Fibroblast of gingiva (primary cell): ENCODE measurements at places on chromosomes 4 and X.

DNA sequence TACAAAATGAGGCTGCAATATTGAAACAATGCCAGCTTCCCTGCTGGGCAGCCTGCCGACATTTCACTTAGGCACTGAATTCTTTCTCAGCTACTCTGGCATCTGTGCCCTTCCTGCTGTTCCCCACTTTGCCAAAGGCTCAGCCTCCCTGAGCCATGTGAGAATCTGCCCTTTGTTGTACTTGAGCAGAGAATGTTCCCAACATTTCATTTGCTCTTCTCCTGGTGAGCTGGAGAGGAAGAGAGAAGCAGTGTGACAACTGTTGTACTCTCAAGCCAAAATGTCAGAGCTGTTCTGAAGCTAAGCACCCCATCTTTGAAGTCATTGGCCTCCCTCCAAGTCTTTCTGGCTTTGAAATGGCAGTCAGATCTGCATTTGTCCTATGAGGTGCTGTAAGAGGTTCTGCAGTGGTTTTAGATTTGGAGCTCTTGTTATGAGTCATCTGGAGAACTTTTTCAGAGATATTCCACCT is 32.5 kb downstream of the LANCL3 start:
- DNase-seq = no peak

DNA sequence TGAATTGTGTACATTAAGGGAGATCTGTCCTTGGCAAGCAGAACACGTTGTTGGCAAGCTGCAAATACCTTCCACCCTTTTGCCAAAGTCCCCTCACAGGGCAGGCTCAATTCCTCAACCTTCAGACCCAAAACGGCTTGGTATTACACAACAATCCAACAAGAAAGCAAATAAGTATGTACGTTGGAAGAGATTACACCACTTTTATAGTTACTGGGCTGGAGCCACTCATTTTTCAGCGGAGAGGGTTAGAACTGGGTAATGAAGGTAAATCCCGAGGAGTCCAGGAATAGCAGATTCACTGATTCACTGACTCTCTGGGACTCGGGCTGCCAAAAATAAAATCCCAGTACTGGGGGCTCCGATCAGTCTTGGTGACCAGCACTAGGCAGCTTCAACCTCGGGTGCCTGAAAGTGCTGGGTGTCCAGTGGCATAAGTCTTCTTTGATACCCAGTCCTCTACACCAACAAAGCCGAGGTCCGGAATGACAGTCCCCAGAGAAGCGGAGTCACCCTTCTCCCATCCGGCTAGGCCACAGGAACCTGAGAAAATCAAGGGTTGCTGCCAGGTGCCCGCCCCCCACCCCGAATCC is 587 bp downstream of the TIMM8A start:
- peak; percentile 6 for DNase-seq

DNA sequence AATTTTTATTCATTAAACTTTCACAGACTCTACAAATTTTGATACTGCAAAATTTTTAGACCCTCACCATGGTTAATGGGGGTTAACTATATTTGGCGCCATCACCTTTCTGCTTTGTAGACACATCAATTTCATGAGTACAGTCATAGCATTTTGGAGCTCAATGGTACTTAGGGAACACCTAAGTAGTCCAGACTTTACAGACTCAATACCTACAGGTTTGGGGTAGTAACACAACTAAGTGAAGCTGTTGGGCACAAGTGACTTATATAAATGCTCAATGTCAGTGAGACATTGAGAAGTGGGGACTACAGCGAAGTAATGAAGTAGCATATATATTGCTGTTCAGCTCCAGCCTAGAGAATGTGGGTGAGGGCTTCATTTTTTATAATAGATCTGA is 7.5 kb downstream of the GPRIN3 start:
- no peak for DNase-seq

GRCh38 chrX:12685541-12685940 is 105.7 kb upstream of the PRPS2 start:
- no peak for DNase-seq

GRCh38 chrX:29295987-29296680 is 708.9 kb downstream of the IL1RAPL1 start:
- peak; percentile 12 for DNase-seq

DNA sequence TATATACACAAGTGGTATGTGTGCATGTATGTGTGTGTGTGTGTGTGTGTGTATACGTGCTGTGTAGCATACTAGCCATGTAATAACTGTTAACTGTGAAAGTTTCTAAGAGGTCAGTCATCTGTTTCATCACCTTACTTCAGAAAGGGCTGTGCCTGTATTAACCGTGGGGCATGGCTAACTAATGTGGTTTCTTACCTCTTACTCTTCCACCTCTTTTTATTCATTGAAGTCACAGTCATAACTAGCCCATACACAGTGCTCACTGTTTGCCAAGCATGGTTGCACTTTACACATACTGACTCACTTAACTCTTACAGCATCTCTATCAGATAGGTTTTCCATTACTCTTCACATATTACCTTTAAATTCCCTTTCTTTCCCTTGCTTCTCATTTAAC is 23.7 kb upstream of the LRAT start:
- no peak for DNase-seq

DNA sequence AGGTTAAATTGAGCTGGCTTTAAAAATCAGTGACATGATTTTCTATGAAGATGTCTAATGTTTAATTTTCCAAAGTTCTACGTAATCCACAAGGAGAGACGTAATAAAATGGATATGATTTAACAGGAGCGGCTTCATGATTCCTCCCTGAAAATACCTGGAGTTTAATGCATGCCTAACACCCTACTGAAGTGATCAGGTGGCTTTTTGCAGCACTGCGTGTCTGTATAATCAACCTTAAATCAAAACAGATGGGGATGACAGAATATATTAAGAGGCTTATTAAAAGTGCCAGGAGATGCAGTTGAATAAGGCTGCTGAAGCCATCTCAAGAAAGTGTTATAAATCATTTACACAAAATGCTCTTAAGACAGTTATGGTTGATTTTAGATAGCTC is 112.4 kb upstream of the TLR3 start:
- no peak for DNase-seq

- no peak for DNase-seq
Measured at GRCh38 chr4:1321486-1321885, 25.5 kb upstream of the UVSSA start.

GRCh38 chr4:74266081-74266480 is 42.2 kb upstream of the EPGN start:
- no peak for DNase-seq

GRCh38 chr4:48307528-48307927 is 33.8 kb upstream of the SLAIN2 start:
- DNase-seq = no peak

DNA sequence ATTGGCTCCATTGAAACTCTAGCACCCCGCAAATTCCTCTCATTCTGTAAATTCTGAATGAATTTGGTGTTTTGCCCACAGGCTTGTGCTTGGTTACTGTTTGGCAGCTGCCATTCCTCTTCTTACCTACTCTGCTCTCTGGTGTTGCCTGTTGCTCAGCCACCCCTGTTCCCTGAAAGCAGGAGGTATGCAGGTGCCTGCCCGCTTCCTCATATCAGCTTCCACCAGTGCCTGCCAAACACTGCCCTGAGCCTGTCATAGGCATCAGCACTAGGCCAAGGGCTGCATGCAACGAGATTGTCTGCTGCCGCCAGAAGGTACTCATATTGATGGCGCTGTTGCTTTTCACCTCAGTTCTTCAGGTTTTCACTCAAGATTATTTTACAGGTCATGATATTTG is 978.1 kb downstream of the C4orf33 start:
- no peak for DNase-seq

DNA sequence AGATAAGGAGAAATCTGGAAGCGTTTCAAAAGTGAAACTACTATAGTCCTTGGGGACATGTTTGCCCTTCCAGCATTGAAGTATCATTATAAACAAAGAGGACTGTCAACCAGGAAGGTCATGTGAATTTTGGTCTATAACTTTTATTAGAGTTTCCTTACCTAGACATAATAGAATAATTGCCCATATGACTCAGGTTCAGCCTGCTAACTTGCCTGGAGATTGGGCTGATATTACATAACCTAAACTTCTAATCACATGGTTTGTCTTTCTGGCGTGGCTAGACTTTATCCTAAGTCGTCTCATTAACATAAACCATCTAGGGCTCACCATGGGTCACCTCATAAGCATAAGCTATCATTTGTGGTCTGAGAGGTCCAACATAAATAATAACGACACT is 775.9 kb downstream of the CENPC start:
- DNase-seq = no peak

DNA sequence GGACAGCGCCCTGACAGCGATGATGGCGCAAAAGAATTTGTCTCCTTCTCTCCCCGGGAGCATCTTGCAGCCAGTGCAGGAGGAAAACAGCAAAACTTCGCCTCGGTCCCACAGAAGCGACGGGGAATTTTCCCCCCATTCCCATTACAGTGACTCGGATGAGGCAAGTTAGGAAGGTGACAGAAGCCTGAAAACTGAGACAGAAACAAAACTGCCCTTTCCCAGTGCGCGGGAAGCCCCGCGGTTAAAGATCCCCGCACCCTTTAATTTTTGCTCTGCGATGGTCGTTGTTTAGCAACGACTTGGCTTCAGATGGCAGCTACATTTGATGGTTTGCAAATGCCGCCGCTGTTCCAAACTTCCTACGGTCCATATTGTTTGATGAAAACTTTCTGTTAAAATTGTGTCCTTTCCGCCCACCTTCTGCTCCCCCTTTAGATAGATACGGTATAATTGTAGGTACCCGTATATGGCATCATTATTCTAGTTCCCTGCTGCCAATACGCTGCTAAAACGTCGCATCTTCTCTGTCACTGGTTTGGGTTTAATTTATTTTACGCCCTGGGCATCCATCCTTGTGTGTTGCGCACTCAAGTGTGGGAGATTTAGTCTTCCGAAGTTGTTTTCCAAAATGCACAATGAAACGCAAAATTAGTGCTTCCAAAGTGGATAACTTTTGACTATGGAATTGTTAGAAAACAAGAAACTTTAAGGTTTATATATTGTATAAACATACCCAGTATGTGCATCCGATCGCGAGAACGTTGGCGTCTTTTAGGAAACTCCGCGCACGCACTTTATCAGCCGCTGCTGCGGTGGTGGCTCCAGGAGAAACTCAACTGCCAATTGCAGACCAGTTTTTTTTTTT is 1.5 kb downstream of the ATOH1 start:
- DNase-seq = no peak

DNA sequence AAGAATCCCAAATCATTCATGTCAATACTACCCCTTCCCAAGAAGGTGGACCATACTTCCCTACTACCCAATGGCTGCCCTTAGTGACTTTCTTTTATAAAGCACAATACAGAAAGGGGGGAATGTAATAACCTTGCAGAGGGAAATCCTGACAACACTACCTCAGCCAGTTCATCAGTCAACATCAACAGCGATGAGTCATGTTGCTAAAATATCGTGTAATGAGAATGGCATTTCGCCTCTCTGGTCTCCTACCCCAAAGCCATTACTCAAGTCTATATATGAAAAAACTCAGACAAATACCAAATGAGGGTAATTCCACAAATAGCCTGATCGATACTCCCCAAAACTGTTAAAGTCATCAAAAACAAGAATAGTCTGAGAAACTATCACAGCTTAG is 3.3 kb upstream of the MAGEA8 start:
- DNase-seq = no peak

GRCh38 chrX:32873786-32874185 is 337.6 kb downstream of the DMD start:
- DNase-seq = no peak

DNA sequence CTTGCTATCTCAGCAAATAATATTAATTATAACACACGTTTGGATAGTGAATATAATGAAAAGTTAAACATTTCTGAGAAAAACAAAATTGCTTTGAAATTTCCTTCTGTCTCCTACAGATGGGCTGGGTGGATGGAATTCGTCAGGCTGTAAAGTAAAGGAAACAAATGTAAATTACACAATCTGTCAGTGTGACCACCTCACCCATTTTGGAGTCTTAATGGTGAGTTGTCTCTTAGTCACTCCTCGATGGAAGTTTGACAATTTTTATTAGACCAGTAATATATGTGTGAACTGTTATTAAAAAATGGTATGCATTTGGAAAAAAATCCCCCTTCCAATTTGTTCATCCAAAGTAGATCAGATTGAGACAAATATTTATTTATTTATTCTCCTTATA is 92.5 kb upstream of the BRS3 start:
- DNase-seq = no peak

DNA sequence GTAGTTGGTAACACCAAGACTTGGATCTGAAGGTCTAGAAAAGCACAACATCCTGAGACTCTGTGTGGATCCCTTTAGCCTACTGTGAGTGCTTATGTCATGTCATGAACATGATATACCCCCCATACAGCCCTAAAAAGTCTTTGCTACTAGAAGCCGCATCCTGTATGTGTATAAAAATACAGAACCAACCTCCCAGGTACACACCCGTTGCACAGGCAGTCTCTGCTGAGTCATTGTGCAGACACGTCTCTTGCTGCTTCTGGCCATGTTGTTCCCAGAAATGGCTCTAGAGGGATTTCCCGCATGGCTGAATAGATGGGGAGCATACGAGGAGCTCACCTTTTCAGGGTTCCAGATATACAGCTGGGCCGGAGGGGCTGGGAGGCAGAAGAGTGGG is 93.3 kb downstream of the MAMLD1 start:
- no peak for DNase-seq

DNA sequence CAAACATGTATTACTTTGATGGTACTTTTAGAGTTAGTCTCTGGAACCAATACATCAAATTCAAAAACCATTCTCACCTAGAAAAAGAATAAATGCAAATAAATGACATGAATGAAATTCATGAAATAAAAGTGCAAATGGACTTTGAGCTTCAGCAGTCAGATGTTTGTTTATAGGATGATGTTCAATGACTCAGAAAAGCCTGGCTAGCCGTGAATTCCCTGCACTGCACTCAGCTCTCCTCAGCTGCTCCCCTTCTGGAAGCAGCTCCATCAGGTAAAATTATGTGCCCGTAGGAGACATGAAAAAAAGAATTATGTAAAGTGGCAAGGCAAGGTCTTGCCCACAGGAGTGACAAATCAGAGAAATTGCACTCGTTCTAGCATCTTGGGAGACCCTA is 390.6 kb downstream of the GPM6A start:
- DNase-seq = no peak

- DNase-seq = no peak
Measured at GRCh38 chr4:175273995-175274753, 356.0 kb downstream of the ADAM29 start.

GRCh38 chrX:49910344-49910743 is 12.1 kb upstream of the CLCN5 start:
- no peak for DNase-seq

DNA sequence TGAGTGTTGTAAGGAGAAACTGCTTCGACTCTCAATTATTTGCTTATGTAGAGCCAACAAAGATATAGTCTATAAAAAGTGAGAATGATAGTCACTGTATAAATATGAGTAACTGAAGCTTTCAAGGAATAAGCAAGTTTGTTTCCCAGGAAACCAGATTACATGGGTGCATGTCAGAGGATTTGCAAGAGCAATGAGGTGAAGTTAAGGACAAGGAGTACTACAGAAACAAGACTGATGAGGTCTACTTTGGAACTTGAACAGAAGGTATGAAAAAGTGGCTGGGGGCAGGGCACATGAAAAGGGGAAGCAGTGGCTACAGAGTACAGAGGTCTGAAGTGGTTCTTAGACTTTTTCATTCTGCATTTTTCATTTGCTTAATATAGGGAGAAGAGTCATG is 321.0 kb upstream of the CXXC4 start:
- DNase-seq = no peak
